ENCODE measurements at places on chromosomes 2 and 18. TPM values are rescaled to one million over a fixed set of nuclear protein-coding genes. Genes with fewer than 3 reads are reported as not detected.

DNA sequence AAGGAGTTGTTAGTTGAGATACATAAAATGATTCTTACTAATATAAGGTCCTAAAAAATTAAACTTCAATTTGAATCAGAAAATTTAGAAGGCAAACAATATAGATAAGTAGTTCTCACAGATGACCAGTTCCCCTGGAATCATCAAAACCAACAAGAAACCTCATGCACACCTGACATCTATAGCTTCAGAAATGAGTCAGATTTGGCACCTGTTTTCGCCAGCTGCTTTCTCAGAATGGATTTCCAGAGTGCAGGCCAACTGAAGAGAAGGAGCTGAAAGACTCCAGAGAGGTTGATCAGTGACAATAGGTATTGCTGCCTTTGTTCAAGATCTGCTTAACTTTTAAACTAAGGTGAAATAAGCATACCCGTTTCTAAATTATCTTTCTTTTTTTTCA, 192.4 kb downstream of the RDH14 start:
- DNase-seq: no peak

DNA sequence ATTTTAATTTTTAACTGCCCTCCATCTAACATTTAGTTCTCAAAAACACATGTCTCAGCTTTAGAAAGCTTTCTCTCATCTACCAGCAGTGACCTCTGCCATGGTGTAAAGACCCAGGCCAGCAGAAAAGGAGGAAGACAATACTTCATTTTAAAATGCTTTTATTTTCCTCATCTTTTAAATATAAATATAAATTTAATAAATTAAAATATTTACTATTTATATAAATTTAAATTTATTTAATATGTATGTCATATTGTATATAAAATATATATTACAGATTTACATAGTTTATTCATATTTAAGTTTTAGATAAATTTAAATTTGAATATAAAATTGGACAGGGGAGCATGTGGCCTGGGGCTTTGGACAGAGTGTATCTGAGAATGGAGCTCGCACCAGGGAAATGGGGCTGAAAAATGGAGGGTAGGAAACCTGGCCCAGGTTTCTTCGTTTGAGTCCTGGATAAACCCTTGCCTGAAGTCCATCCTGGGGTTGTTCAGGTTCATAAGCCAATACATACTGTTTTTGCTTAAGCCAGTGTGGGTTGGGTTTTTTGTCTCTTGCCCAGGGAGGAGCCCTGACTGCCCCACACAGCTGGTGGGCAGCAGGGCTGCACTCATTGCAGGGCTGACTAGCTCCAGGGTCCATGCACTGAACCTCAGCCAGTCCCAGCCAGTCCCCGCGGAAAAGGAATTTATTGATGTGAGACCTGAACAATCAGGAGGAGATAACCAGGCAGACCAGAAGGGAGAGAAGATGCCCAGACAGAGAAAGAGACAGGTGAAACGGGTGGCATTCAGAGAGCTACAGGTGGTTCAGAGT, 77.3 kb upstream of the LAPTM4A start:
- DNase-seq: no peak

DNA sequence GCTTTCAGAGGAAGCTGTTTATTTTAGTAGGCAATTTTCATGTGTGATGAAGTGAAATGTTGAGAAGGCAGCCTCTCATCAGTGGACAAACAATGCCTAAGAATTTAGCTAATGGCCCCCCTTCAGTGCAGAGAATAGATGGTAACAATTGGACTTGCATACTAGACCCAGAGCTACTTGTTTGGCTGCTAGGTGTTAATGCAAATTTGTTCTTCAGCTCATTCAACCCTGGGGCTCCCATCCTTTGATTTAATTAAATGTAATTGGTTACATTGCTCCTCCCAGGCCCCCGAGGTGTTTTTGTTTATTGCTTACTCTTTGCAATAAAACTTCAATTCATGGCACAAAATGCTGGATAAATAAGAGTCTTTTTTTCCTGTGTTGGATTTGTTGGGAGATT, 68.6 kb downstream of the CAMKMT start:
- DNase-seq: no peak

The ACVR2A gene
- 2.1 TPM for total RNA-seq

GRCh38 chr2:39608686-39609441, 56.9 kb upstream of the TMEM178A start:
- no peak for DNase-seq

The PER2 gene
- total RNA-seq: 20.4 TPM

- no peak for DNase-seq
Observed at GRCh38 chr2:182080493-182080892, 94.8 kb downstream of the PPP1R1C start.

- DNase-seq: no peak
Observed at GRCh38 chr18:62751341-62751821, 36.0 kb downstream of the PHLPP1 start.

DNA sequence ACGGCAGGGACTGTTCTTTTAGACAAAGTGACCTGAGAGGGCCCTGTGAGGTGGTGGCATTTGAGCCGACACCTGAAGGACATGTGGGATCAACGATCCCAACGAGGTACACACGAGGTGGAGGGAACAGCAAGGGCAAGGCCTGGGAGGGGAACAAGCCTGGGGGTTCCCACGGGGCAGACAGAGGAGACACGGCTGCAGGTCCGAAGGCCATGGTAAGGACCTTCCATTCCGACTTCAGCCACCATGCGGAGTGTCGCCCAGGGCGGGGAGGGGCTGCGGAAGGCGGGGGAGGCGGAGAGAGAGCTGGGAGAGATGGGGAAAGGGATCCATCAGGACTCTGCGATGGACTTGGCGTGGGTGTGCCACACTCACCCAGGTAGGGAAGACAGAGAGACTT, 151.8 kb downstream of the HDAC4 start:
- no peak for DNase-seq

The MYCN gene
- not detected for total RNA-seq
